ENCODE measurements at places on chromosomes 4 and X.

- DNase-seq = no peak
Measured at GRCh38 chr4:172826346-172826745, 342.3 kb upstream of the GALNT7 start.

DNA sequence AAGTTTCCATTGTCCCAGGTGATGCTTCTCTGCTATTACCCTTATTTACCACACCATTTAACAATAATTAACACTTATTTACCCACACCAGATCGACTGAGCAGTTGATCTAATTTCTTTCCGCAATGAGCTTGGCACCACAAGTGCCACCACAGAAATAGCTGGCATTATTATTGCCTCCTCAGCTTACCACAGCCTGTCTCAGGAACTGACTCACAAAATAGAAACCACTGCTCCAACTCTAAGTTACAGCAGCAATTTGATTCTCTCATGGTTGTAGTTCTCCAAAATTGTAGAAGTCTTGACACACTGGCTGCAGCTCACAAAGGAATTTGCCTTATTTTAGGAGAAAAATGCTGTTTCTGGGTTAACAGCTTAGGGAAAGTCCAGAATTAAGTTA, 22.5 kb downstream of the ZNF721 start:
- no peak for DNase-seq

DNA sequence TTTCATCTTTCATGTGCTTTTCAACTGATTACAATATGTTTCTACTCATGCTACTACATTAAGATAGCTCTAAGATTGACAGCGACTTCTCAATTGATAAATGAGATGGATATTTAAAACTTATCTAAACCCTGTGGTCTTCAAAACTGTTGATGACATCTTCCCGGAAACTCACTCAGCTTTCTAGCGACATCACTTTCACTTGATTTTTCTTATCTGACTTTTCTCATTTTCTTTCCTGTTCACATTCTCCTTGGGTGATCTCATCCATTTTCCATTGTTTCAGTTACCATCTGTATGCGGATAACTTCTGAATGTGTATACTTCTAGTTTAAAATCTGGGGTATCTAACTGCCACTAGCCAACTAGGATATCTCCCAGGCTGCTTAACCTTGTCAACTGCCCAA, 3.1 kb downstream of the POLR2B start:
- no peak for DNase-seq

- DNase-seq = no peak
Measured at GRCh38 chr4:167897116-167897515, 195.2 kb upstream of the ANXA10 start.

DNA sequence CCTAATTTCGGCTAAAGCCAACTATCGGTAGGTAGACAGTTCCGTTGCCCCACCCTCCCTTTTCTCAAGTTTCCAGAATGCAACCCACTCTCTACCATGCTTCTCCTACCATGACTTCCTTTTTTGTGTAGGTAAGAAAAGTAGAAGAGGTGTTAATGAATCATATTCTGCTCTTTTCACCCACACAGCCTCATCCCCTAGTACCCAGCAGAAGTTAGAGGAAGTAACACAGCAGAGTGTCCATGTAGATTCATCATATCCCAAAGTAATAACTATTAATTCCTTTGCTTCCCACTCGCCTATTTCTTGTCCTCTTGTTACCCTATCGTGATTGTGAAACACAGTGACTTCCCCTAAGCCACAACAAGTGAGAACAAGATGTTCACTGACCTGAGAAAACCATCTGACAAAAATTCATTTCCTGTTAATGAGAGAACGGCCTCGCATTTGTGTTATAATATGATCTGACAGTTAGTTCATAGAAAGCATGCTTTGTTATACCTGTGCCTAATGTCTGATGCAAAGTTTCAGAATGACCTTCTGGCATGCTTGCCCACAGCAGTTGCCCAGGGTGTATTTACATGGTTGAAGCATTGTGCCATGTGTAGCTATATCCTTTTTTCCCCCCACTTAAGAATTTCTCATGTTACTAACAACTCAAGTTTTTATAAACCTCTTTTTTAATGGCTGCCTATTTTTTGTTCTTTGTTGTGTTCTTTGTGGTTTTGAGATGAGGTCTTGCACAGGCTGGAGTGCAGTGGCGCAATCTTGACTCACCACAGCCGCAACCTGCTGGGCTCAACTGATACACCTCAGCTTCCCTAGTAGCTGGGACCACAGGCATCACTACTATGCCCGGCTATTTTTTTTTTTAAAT, 185.6 kb downstream of the RAP1GDS1 start:
- peak; percentile 62 for DNase-seq

Data from small intestine (tissue), 16 donors.